ENCODE measurements at places on chromosomes 1 and 21.

DNA sequence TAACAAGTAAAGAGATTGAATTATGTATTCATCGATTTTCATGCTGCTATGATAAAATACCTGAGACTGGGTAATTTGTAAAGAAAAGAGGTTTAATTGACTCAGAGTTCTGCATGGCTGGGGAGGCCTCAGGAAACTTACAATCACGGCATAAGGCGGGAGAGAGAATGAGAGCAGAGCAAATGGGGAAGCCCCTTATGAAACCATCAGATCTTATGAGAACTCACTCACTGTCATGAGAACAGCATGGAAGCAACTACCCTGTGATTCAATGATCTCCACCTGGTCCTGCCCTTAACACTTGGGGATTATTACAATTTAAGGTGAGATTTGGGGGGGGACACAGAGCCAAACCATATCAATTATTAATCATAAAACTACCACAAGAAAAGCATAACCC lies 3.3 kb upstream of the GBP3 start:
- DNase-seq, result no peak

DNA sequence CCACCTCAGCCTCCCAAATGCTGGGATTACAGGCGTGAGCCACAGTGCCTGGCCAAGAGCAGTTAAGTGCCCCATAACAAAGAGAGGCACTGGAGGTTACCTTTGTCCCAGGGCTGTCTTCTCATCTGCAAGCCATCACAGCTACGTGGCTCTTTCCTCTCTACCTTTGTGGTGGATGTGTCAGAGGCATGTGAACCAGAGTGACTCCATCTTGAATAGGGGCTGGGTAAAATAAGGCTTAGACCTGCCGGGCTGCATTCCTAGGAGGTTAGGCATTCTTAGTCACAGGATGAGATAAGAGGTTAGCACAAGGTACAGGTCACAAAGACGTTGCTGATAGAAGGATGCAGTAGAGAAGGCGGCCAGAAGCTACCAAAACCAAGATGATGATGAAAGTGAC lies 59.4 kb upstream of the POU2F1 start:
- DNase-seq, result no peak

DNA sequence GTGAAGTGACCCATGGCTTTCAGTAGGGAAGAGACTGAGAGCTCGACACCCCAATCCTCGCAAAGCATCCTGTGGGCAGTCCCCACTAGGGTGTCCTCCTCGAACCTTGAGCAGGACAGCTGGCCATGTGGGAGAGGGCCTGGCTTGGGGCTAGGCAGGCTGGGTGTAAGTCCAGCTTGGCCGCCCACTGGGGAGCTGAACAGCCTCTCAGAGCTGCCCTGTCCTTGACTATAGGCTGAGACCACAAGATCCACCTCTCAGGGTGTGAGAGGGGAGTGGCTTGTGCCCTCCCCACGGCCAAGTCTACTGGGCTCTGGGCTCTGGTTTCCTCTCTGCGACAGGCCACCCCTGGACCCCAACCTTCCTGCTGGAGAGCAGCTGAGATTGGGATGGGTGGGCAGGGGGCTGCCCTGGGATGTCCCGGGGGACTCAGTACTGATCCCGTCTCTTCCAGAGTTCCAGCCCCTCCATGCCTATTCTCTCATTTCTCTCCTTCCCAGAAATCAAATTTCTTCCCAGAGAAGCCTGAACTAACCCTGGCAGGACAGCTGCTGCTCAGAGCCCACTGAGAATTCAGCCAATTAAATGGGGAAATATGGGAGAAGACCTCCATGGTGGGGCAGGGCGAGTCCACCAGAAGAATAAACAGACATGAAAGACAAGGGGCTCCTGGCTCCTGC lies 282.9 kb downstream of the PTPRU start:
- peak; percentile 0 for DNase-seq

GRCh38 chr1:2152954-2153353 lies 41.6 kb downstream of the FAAP20 start:
- no peak for DNase-seq
